ENCODE measurements at places on chromosomes 2 and 18. TPM values are rescaled to one million over a fixed set of nuclear protein-coding genes. Genes with fewer than 3 reads are reported as not detected.

EVA1A gene
- total RNA-seq = 48.3 TPM

- no peak for DNase-seq
These were observed 220.0 kb downstream of the CMPK2 start for GRCh38 chr2:6645672-6646071.

GRCh38 chr2:127153691-127154158 is 46.8 kb upstream of the BIN1 start:
- DNase-seq = peak; percentile 81

DNA sequence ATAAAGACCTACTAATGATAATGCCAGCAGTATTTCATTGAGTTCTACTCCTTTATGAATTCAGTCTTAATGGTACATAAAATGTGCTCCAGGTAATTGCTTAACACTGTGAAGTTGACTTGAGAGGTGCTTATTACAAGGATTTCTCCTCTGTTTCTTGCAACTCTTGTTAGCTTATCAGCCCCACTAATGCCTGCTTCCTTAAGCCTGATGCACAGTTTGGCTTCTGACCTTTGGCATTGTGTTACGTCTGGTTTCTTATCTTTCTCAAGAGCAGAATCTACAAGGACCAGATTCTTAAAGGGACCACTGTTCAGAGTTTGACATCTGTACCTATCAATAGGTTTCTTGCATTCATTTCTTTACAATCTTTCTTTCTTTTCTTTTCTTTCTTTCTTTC is 223.9 kb upstream of the CWC22 start:
- DNase-seq = peak; percentile 8

DNA sequence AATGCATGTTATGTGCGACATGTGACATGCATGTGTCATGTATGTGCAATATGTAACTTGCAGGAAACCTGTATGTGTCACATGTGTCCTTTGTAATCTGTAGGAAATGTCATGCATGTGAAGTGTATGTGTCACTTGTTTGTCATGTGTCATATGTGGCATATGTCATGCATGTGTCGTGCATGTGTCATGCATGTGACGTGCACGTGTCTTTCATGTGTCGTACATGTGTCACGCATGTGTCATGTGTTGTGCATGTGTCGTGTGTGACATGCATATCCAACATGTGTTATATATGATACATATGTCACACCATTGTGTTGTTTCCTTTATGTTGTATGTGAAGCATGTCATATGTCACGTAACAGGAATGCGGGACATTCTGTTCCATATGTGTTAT is 2153.2 kb upstream of the PIK3C3 start:
- DNase-seq = no peak

ABCG8 gene
- total RNA-seq = not detected

LYG2 gene
- total RNA-seq = not detected

CPLX4 gene
- under 0.01 TPM for total RNA-seq

GRCh38 chr2:34162231-34162630 is 563.1 kb upstream of the FAM98A start:
- no peak for DNase-seq

GRCh38 chr2:121907928-121908327 is 152.5 kb downstream of the TSN start:
- DNase-seq = no peak

Data from fibroblast of villous mesenchyme (primary cell).